ENCODE measurements at places on chromosomes 6 and 20.

DNA sequence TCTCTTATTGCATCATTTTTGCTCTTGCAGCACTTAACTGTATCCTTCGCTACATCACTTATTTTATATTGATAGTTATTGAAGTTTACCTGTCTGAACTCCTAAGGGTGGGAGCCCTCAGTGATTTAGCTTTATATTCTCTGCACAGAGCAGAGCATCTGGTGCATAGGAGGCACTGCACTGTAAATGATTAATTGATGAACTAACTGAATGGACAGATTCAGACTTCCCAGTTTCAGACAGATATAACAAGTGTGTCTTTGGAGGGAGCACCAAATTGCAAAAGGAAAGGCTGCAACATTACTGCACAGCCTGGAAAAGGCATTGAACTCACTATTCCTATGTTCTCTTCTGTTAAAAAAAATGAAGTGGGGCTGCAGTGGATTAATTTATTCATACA lies 160.3 kb downstream of the EDN1 start:
- H3K4me1 ChIP-seq: no peaks in the 10 kb centered on the region
- no peaks in the 10 kb centered on the region for H3K36me3 ChIP-seq
- no peak overlapping the region for H3K27ac ChIP-seq
- H3K27me3 ChIP-seq: no peaks in the 10 kb centered on the region
- no peak overlapping the region for H3K4me3 ChIP-seq
- no peak for DNase-seq

DNA sequence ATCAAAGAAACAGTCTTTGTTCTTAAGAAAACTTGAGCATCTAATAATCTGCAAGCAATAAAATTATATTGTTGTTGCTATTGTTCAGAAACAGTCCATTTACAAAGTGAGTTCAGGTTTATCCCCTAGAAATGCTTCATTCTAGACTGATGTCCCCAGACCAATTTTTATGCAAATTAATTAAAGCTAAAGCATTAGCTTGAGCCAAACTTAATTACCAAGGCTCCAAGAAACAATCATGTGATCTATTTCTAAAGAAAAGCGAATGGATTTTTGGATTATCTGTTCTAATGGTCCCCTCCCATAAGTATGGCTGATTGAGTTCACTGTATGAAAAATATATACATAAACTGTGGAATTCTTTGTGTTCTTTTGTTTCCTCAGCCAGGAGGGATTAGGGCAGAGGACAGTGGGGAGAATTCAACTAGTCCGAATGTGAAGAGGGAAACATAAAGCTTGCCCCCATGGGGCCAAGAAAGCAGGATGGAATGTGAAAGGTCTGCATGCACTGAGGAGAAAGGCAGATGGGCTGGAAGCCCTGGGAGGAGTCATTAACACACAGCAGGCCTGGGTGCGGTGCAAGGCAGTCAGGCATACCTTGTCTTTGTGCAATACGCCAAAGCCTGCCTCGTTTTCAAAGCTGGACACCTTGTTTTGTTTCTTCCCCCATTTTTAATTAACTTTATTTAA lies 597.1 kb downstream of the KIF16B start:
- no peak overlapping the region for H3K4me3 ChIP-seq
- DNase-seq: no peak
- H3K4me1 ChIP-seq: no peaks in the 10 kb centered on the region

GRCh38 chr6:150586850-150587359 lies 12.8 kb upstream of the PLEKHG1 start:
- DNase-seq: no peak
- no peaks in the 10 kb centered on the region for H3K36me3 ChIP-seq
- H3K27ac ChIP-seq: no peak overlapping the region
- no peaks in the 10 kb centered on the region for H3K4me1 ChIP-seq
- peaks cover 39% of the 10 kb centered on the region for H3K27me3 ChIP-seq
- H3K4me3 ChIP-seq: no peak overlapping the region

- no peaks in the 10 kb centered on the region for H3K4me1 ChIP-seq
- DNase-seq: no peak
- H3K27ac ChIP-seq: no peak overlapping the region
- no peaks in the 10 kb centered on the region for H3K27me3 ChIP-seq
- H3K36me3 ChIP-seq: no peaks in the 10 kb centered on the region
Observed at GRCh38 chr6:134531611-134532010, 213.7 kb upstream of the SGK1 start.

DNA sequence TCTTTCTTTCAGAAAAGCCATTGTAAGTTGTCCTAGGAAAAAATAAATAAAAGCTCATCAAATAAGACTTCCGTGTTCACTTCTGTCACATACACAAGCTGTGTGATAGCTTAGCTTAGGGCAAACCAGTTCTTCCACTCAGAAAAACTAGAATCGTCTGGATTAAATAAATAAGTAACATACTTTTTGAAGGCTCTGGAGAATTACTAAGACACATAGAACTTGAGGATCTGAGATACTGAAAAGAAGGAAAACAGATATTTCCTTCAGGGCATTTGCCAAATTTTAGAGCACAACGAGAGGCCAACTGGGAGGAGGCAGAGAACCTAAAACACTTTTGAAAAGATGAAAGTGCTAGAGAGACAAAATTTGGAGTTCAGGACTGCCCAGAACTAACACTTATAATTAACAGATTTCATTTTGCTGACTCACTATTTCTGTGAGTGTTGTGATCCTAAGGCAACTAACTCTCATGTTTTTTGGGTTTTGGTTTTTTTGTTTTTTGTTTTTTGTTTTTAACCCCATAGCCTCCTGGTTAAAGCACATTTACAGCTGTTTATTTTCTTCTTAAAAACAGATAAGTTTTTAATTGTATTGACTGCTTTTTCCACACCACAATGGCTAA lies 38.7 kb upstream of the THEMIS start:
- peak overlapping the region; percentile 80 for H3K27ac ChIP-seq
- no peak for DNase-seq
- no peaks in the 10 kb centered on the region for H3K27me3 ChIP-seq

GRCh38 chr6:132504757-132505156 lies 8.2 kb downstream of the STX7 start:
- no peak overlapping the region for H3K4me3 ChIP-seq
- no peak for DNase-seq
- no peaks in the 10 kb centered on the region for H3K27me3 ChIP-seq
- peaks cover 23% of the 10 kb centered on the region for H3K36me3 ChIP-seq
- H3K27ac ChIP-seq: no peak overlapping the region

DNA sequence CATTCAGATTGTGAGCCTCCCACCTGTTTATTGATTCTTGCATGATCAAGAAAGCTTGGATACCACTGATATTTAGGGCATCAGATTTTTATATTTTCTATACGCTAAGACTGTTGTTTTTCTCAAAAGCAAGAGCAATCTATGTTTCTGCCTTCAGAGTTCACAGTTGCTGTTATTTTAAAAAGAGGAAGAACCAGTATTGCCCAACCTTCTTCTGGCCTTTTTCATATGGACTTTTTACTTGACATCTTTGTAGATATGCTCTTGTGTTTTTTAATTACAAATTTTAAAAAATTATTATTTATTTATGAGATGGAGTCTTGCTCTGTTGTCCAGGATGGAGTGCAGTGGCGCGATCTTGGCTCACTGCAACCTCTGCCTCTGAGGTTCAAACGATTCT lies 28.9 kb downstream of the SLC17A5 start:
- no peaks in the 10 kb centered on the region for H3K4me1 ChIP-seq
- DNase-seq: no peak
- H3K27ac ChIP-seq: no peak overlapping the region
- no peak overlapping the region for H3K4me3 ChIP-seq
- H3K27me3 ChIP-seq: no peaks in the 10 kb centered on the region
- peaks cover 35% of the 10 kb centered on the region for H3K36me3 ChIP-seq

- DNase-seq: no peak
- H3K4me1 ChIP-seq: no peaks in the 10 kb centered on the region
- no peak overlapping the region for H3K4me3 ChIP-seq
- H3K27me3 ChIP-seq: peaks cover 15% of the 10 kb centered on the region
- H3K27ac ChIP-seq: no peak overlapping the region
Observed at GRCh38 chr20:4749326-4749725, 27.6 kb downstream of the PRND start.

- no peaks in the 10 kb centered on the region for H3K27me3 ChIP-seq
- no peak overlapping the region for H3K27ac ChIP-seq
- H3K4me1 ChIP-seq: no peaks in the 10 kb centered on the region
- no peak overlapping the region for H3K4me3 ChIP-seq
Observed at GRCh38 chr6:97841763-97842162, 558.7 kb upstream of the MMS22L start.

- DNase-seq: no peak
- H3K4me1 ChIP-seq: no peaks in the 10 kb centered on the region
- no peaks in the 10 kb centered on the region for H3K36me3 ChIP-seq
Observed at GRCh38 chr6:68087399-68088133, 547.5 kb upstream of the ADGRB3 start.

GRCh38 chr20:16520154-16520553 lies 53.1 kb downstream of the KIF16B start:
- H3K4me1 ChIP-seq: no peaks in the 10 kb centered on the region
- no peaks in the 10 kb centered on the region for H3K27me3 ChIP-seq
- no peak overlapping the region for H3K4me3 ChIP-seq
- no peak for DNase-seq
- no peak overlapping the region for H3K27ac ChIP-seq

DNA sequence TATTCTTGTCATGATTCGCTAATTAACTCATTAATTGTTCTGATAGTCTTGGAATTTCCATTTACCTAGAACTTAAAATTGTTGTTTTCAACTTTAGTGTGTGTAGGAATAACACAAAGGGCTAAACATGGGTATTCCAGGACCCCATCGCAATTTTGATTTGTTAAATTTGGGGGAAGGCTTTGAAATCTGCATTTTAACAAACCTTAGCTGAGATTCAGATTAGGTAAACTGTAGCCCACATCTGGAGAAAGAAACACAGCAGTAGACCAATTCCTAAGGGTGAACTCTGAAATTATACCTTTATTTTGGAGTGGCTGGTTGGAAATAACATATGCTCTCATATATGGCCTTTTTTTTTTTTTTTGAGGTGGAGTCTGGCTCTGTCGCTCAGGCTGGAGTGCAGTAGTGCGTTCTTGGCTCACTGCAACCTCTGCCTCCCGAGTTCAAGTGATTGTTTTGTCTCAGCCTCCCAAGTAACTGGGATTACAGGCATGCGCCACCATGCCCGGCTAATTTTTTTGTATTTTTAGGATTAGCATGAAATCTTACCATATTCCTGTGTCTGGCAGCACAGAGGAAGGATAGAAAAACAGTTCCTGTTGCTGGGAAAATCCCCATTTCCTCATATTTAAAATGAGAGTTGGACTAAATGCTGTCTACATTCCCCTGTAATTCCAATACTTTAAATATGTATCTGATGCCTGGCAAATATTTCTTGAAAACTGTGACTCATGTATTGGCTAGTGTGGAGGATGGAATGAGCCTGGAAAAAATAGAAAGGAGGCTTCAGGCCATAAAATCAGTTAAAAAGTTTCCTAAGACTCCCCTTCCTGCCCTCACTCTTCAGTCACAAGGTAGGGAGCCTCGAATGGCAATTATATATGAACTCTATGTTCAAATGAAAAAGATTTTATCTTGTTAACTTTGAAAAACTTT lies 96.7 kb upstream of the FAM184A start:
- H3K27me3 ChIP-seq: no peaks in the 10 kb centered on the region
- H3K36me3 ChIP-seq: peaks cover 15% of the 10 kb centered on the region
- DNase-seq: no peak
- H3K4me3 ChIP-seq: no peak overlapping the region
- peaks cover 7% of the 10 kb centered on the region for H3K4me1 ChIP-seq

- no peak overlapping the region for H3K4me3 ChIP-seq
- no peaks in the 10 kb centered on the region for H3K4me1 ChIP-seq
- no peak for DNase-seq
- no peaks in the 10 kb centered on the region for H3K36me3 ChIP-seq
- H3K27me3 ChIP-seq: peaks cover 40% of the 10 kb centered on the region
Observed at GRCh38 chr20:17467120-17467655, 64.0 kb downstream of the BFSP1 start.

DNA sequence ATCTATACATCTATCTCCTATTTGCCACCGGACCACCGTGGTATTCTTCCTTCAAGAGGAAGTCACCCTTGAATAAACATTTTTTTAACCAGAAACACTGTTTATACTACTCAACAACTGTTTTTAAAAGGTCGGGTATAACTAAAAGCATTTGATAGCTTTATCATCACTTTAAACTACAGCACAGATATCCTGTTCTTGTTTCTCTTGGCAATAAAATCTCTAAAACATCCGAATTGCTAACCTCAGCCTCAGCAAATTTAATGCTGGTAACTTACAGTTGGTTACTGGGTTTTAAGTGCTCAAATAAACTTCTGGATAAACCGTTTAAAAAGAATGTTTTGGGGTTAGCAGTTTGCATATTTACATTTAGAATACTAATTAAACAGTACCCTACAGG lies 20.4 kb downstream of the ZUP1 start:
- H3K4me1 ChIP-seq: no peaks in the 10 kb centered on the region
- H3K27ac ChIP-seq: no peak overlapping the region
- DNase-seq: no peak
- H3K36me3 ChIP-seq: peaks cover 27% of the 10 kb centered on the region
- no peaks in the 10 kb centered on the region for H3K27me3 ChIP-seq

DNA sequence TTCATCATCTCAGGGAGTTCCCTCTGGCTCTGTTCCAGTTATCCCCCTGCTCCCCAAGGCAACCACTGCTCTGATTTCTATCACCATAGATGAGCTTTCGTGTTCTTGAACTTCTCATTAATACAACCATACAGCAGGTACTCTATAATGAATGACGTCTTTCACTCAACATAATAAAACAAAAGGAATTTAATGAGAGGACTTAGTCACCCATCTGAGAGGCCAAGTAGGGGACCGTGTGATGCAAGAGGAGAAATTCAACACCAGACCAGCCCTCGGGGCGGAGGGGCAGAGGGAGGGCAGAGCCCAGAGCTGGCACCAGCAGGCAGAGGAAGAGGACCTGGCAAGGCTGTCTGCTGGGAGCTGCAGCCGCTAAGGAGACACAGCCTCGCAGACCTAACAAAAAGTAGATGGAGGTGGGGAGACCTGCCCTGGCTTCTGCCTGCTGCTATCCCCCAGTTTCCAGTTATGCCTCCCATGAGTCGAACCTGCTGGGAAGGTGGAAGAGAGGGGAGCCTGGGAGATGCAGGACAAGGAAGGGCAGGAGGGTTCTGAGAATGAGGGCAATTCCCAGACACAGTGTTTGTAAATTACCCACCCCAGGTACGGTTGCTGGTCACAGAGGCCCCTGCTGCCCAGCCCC lies 13.8 kb downstream of the CCN5 start:
- peaks cover 29% of the 10 kb centered on the region for H3K27me3 ChIP-seq
- no peak overlapping the region for H3K4me3 ChIP-seq
- peaks cover 3% of the 10 kb centered on the region for H3K4me1 ChIP-seq
- no peak overlapping the region for H3K27ac ChIP-seq
- no peaks in the 10 kb centered on the region for H3K36me3 ChIP-seq
